Cortex of kidney (tissue), 1 donor: ENCODE measurements at places on chromosomes 1 and 21.

GRCh38 chr21:37699024-37699775, 217.1 kb downstream of the KCNJ6 start:
- no peak for DNase-seq

GRCh38 chr21:45403825-45404729, 888 bp upstream of the COL18A1 start:
- DNase-seq = no peak

DNA sequence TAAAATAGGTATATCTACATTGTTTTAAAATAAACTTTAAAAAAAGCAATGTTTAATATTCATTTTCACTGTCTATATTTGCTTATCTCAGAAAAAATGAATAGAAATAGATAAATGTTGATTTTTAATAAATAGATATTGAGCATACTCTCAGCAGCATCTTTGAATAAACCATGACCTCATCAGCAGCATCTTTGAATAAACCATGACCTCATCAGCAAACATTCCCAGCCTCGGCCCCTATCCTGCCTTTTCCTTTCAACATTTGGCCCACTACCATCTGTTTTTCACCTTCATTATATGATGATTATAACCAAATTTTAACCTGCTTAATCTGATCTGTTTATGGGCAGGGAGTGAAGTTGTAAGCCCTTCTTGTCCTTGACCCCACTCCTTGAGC, 148.7 kb upstream of the SAMSN1 start:
- no peak for DNase-seq

DNA sequence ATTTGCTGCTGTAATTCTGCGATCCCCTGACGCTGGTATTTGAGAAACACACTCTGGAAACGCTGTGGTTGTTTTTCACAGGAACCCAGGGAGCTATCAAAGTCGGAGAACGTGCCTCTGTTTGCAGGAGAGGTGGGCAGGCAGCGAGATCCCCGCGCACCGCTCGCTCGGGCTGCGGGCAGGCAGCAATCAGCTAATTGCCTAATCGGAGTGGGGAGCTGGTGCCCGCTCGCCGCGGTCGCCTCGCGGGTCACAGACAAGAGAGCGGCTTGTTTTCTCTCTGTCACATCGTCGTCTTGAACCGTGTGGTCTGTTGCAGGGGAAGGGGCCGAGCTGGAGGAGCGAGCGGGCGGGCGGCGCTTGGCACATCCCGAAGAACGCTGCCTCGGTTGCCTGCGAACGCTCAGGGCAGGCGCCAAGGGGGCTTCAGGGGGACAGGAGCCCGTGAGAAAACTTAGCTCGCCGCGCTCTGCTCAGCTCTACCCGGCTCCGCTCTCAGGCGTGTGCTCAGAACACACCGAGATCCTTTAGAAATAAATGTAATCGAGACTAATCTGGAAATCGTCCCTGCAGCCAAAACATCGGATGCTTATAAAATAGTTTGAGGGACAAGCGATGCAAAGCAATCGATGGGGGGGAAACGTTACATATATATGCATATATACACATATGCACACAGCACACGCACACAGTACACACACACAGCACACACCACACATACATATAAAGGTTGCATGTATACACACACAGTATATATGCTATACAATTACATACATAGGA, 93.6 kb upstream of the SMYD2 start:
- no peak for DNase-seq

- DNase-seq = no peak
These were observed at the start of gene PDE4B for GRCh38 chr1:65792669-65793358. Gene PDE4B, plus strand, starts transcription at chr1:65792895.

DNA sequence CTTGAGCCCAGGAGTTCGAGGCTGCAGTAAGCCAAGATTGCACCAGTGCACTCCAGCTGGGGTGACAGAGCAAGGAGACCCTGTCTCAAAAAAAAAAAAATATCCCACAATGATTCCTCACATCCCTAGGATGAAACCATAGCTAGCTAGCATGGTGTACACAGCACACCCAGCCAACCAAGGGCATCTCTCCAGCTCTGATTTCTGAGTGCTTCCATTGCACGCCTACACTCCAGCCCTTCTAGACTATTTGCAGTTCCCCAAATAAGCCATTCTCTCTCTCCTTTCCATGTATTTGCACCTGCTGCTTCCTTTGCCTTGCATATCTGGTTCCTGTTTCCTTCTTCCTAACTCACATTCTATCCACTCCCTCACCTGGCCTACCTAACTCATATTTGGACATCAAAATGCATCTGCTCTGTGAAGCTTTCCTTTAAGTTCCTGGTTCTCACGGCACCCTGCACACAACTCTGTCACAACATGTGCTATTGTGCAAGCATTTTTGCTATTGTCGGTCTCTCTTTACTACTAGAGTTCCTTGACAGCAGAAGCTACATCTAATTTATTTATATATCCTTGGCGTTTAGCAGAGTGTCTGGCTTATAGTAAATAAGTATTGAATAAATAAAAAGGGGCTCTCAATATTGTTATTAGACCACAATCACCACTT, 2.4 kb upstream of the ELAPOR1 start:
- DNase-seq = no peak

DNA sequence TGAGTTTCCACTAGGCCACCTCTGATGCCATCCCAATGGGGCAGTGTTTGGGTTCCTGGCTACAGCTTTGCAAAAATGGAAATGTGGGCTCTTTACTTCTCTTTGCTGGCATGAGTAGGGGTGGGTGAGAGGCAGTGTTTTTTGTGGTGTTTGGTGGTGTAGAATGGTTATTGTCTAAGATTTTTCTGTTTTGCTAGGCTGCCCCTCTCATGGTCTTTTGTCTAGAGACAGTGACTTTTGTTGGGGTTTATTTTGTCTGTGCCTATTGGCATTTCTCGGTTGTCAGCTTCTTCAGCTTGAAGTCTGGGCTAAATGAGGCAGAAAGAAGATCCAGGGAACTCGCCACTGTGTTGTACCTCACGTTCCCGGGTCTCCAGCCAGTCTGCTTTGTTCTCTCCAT, 112.1 kb downstream of the CENPF start:
- no peak for DNase-seq

DNA sequence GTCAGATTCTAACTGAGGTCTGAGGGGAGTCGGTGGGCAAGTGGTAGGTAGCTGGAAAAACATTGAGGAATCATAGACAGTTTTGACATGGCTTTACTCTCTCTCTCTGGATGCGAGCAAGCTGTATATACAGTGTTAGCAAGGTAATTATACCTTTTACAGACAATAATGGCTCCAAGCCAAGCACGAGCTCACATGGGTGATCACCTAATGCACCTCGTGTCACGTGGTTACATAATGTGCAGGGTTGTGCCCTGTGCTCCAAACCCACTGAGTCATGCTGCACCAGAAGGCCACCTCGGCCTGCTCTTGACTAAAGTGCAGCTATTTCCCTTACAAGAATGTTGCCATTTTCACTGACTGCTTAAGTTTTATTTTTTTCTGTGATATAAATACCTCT, 7.6 kb upstream of the CLCA2 start:
- DNase-seq = no peak

- DNase-seq = no peak
These were observed 21.8 kb downstream of the PCSK9 start for GRCh38 chr1:55061000-55061705.

- DNase-seq = no peak
These were observed 12.3 kb upstream of the CTRC start for GRCh38 chr1:15425958-15426357.

- no peak for DNase-seq
These were observed 20.0 kb upstream of the LYPLAL1 start for GRCh38 chr1:219153723-219154122.

GRCh38 chr1:243595527-243596210, 254.4 kb downstream of the AKT3 start:
- no peak for DNase-seq

GRCh38 chr1:201964261-201964660, 9.0 kb downstream of the TIMM17A start:
- DNase-seq = no peak

- no peak for DNase-seq
These were observed 21.0 kb downstream of the C1orf174 start for GRCh38 chr1:3879099-3879498.

DNA sequence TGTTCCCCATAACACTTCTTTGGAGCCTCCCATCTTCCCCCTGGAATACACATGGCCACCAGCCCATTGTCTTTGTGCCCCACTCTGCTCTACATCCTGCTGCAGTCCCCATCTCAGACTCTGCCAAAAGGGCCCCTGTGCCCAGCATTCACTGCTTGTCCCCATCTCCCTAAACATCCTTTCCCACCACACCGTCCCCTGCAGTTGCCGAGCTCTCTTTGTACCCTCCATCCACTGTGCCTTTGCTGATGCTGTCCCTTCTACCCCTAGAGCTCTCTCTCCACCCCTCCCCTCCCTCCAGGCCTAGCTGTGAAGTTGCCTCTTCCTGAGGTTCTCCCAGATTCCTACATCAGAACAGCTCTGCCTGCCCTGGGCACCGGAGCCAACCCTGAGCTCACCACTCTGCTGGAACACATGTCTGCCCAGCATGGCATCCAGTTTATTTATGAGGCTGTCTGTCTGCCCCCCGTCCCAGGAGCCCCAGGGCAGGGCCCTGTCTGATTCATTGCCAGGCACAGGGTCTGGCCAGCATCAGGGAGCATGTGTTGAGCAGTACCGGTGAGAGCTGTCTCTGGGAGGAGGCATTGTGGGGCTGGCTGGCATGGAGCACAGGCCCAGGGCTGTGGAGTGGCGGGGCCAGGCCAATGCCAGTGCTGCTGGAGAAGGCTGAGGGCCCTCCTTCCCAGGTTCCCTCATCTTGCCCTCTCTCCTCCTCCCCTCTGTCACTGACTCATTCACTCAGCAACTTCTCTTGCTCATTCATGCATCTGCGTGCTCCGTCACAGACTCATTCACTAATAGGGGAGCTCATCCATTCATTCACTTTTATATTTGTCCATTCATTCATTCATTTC, 28.8 kb downstream of the EDN2 start:
- DNase-seq = no peak

DNA sequence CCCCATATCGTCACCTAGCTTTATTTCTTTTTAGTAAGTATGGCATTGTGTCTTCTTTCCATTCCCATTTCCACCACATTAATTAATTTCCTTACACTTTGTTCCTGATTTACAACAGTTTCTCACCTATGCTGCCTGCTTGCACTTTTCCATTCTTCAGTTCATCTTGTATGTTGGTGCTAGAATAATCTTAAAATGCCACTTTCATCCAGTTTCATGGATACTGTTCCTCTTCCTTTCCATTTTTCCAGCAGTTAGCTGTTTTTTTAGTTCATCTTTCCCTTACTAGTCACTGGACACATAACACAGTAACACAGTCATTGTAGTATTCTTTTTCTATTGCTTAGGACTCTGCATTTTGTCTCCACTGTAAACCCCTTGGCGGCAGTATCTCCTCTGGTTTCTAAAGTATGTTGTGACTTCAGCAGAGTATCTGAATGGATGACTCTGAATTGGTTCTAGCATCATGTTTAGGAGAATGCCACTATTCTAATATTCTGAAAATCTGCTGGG, 2.1 kb downstream of the CDC7 start:
- DNase-seq = no peak

DNA sequence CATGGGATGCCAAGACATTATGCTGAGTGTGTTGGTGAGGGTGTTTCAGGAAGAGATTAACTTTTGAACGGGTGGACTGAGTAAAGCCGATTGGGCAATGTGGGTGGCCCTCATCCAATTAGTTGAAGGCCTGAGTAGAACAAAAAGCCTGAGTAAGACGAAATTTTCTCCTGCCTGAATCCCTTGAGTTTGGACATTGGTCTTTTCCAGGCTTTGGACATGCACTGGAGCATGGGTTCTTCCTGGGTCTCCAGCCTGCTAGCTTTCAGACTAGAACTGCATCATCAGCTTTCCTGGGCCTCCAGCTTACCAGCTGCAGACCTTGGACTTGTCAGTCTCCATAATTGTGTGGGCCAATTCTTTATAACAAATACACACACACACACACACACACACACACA, 63.6 kb downstream of the NIBAN1 start:
- DNase-seq = no peak

DNA sequence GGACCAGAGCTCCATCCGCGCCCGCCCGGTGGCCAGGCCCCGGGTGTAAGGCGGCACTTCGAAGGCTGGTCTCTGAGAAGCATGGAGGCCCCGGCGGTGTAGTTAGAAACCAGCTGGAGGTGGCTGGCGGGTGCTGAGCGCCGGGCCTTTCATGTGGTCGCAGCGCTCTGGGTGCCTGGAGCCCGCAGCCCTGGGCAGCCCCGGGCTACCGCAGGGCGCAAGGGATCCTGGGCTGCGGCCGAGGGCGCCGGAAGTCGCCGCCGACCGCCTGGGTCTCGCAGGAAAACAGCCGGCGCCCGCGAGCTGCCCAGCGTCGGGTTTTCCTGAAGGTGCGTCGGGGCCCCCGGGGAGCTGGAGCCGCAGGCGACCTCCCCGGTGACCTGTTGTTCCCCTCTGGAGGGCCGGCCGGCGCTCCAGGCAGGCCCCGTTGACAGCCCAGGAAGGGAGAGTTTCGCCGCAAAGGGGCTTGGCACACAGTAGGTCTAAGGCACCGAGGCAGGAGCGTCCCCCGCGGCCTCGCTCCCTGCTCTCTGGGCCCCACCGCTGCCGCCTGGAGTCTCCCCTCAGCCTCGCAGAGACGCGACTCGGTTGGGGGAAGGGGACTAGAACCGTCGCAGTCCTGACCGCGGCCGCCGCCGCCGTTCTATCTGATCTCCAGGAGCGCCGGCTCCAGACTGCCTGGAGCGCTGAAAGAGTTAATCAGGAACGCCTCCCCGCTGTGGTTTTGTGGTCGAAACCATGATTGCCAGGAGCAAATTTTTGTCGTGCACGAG, 2.7 kb downstream of the GRHL3 start:
- DNase-seq = no peak

DNA sequence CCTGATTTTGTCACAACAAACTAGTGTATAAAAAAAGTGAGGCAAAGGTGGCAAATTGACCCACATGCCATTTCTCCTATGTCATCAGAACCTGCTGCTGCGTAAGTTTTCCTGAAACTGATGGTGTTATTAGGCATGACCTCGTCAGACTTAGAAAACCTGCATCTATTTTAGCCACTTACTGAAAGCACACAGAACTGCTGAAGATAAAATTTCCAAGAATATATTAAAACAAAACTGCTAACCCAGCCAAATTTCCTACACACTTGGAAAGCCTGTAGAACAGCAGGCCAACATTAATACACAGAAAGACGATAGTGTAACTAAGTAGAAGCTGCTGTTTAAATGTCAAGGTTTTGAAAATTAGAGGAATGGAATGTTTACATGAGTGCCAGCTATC, 674.5 kb upstream of the CXADR start:
- DNase-seq = no peak

GRCh38 chr1:212698467-212699103, 1.1 kb downstream of the BATF3 start:
- DNase-seq = no peak

DNA sequence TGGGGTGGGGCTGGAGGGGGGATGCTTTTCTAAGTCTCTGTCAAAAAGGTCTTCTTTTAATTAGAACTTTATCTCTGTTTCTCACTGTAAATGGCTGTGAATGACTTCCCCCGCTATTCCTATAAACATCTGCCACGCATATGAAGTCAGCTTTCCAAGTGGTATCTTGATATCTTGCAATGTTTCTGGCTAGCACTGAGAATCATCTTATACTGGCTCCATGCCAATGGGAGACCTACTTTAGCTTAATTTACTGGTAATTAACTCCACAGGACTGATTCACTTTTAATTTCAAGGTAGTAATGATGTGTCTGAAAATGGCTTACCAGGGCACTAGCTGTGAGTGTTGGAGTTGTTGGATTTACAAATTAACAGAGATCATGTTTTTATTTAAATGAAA, 4.3 kb downstream of the GPR88 start:
- no peak for DNase-seq

GRCh38 chr1:110098222-110099026, 13.8 kb upstream of the UBL4B start:
- DNase-seq = no peak

GRCh38 chr1:212487774-212488435, 55.2 kb downstream of the NENF start:
- no peak for DNase-seq
